ENCODE measurements at places on chromosomes 13 and 19.

GRCh38 chr19:7783991-7784423 lies 21.0 kb downstream of the CLEC4M start:
- no peak for DNase-seq

DNA sequence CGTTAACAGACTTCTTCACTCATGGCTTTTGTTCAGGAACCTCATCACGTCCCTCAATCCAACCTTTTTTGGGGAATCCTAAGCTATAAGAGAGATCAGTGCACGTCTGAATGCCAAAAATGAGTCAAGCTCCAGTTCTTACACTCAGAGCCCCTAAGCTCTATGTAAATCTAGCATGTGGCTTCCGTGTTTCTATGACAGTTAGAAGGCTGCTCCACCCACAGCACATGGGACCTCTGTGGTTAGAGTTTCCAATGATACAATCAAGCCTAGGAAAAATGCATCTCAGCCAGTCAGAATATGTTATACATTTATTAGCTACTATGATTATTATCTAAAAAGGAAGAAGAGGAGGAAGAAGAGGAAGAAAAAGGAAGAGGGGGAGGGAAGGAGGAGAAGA lies 135.9 kb downstream of the ENOX1 start:
- no peak for DNase-seq

DNA sequence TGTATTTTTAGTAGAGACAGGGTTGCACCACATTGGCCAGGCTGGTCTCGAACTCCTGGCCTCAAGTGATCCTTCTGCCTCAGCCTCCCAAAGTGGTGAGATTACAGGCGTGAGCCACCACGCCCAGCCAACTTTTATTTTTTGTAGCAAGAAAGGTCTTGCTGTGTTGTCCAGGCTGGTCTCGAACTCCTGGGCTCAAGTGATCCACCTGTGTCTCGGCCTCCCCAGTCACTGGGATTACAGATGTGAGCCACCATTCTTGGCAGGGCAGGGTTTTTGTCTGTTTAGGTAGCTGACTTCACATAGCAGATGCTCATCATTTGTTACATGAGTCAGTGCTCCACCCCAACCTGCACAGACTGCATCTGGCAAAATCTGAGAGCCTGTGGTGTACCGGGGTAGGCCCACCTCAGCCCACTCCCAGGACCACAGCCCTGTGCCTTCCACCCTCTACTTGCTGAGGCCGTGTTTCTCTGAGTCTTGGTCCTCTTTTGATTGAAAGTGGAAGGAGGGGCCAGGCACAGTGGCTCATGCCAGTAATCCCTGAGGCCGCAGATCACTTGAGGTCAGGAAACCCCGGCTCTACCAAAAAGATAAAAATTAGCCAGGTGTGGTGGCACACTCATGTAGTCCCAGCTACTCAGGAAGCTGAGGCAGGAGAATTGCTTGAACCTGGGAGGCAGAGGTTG lies 4.2 kb upstream of the TNPO2 start:
- no peak for DNase-seq

DNA sequence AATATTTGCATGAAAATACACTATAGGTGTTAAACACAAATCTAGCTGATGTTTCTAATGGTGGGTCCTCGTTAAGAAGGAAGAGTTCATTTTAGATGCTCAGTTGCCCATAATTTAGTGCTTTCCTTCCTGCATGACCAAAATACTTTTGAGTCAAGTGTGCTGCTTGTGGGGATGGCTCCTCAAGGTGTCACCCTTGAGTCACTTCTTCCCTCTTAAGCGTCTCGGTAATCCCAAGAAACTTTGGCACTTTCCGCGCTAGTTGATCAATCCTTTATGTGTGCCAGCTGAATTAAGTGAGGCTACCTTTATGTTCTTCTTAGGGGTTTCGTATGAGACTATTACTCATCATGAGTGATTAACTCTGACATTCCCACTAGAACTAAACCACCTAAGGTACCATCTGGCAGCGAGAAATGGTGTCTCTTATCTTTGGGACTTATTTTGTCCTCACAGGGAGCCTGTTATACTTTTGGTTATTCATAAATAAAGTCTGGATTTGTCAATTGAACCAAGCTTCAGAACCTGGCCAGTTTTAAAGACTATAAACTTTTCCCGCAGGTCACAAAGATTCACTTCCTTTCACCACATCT lies 106.8 kb downstream of the NHLRC3 start:
- DNase-seq: peak; percentile 61

- DNase-seq: no peak
These were observed 7.2 kb upstream of the ZNF611 start for GRCh38 chr19:52741951-52742485.

DNA sequence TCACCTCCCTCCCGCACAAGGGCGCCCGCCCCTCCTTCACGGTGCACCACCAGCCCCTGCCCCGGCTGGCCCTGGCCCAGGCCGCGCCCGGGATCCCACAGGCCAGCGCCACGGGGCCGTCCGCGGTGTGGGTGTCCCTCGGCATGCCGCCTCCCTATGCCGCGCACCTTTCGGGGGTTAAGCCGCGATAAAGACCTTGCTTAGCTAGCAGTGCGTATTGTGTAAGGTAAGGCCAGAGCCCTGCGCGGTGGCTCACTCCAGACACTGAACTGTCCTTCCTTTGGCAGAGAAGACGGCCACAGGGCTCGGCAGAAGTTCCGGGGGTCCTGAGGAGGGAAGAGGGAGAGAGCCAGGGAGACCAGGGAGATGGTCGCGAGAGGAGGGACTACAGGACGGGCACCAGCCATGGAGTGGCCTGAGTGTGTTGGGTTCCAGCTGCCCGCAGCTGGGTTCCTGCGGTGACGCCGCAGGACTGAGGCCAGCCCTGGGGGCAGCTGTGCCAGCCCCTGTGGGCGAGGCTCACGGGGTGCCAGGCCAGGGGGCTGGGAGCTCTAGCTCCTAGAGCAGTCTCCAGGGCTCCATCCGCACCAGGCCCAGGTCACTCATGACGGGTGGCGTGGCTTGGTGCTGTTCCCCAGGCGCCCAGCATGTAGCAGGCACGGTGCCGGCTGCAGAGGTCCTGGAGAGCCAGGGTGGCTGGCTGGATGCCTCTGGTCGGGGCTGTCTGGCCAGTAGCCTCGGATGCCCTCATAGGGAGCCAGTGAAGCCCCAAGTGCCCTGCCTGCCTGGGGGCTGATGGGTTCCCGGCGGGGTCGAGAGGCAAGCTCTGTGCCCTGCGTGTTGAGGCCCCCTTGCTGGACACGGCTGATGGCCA lies 7.7 kb downstream of the PLEKHJ1 start:
- DNase-seq: no peak

DNA sequence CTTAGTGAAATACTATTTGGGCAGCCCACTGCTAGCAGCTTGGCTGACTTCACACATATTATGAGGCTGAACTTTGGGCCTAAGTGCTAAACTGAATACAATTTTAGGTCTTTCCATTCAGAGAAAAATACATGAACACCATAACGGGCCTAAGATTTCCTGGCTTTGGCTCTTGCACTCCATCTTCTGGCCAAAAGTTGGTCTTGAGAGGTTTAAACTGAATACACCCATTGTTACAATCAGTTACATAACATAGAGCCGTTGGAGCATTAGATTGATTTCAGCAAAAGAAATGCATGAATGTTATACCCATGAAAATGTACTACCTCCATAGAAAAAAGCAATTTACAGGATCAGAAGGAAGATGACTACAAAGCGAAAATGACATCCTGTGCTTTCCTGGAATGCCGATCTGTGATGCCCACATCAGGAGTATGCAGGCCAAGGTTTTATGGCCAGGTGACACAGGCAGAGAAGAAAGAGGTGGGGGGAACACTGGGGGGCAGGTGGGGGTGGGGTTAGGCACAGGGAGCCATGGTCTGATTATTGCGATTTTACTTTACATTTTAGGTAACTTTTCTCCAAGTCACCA lies 11.1 kb upstream of the SHISA2 start:
- peak; percentile 38 for DNase-seq

- DNase-seq: no peak
These were observed 80.1 kb downstream of the DCLK1 start for GRCh38 chr13:36051082-36051481.

DNA sequence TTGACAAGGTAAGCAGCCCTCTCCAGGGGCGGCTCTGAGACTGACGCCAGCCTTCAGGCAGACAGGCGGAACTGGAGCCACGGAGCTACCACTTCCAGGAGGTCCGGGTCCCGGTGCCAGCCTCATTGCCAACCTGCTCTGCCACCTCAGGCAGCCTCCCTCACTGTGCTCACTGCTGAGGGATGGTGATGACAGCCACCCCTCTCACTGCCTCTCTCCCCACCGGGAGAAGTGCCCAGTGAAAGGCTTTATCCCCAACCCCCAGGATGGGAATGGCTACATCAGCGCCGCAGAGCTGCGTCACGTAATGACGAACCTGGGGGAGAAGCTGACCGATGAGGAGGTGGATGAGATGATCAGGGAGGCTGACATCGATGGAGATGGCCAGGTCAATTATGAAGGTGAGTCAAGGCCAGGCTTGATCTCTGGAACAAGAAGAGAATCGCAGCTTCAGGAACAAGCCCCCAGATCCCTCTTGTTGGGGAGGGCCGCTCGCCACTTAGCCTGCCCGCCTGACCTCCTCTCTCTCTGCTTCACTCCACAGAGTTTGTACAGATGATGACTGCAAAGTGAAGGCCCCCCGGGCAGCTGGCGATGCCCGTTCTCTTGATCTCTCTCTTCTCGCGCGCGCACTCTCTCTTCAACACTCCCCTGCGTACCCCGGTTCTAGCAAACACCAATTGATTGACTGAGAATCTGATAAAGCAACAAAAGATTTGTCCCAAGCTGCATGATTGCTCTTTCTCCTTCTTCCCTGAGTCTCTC lies 7.6 kb downstream of the CALM3 start:
- DNase-seq: peak; percentile 2

GRCh38 chr13:111877906-111878305 lies 189.0 kb upstream of the SOX1 start:
- no peak for DNase-seq

DNA sequence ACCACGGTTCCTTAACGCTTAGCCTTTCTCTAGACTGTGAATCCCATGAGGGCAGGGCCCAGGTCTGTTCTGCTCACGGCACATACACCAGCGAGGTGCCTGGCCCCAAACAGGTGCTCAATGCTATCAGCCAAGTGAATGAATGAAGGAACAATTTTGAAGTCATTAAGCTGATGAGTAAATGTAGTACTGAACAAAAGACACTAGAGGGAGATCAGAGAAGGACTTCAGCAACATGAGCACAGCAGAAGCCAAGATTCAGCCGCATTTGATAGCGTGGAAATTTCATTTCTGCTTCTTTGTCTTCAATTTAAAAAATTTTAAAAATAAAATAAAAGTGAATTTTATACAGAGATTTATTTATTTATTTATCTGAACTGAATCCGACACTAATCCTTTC lies 20.1 kb upstream of the MYO16 start:
- no peak for DNase-seq

DNA sequence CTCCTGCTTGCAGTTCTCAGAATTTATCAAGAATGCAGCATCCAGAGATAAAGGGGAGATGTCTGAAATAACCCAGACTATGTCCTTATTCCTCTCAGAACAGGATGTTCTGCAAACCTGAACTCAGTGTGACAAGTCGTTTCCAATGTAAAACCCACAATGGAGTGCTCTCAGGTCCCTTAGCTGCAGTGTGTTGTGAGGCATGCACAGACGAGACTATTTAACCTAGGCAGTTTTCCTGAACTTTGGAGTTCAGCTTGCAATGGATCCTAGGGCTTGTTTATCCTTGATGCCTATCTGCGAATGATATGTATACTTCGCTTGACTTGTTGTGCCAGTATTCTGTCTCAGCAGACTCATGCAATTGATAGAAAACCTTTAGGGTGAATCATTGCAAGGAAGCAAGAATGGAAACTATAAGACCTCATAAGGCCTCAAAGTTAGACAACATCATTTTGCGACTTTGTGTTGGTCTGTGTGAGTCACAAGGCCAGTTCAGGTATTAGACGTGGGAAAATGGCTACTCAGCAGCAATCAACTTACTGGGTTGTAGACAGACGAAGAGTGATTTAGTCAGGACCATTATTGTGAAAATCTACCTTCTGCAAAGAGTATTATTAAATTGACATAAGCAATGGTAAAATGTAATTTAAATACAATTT lies 2439.9 kb upstream of the PCDH20 start:
- no peak for DNase-seq

GRCh38 chr19:7421941-7422744 lies 66.7 kb downstream of the PEX11G start:
- no peak for DNase-seq

- no peak for DNase-seq
These were observed 649 bp downstream of the TMEM91 start for GRCh38 chr19:41376998-41377365.

GRCh38 chr19:7867092-7867844 lies 6.9 kb downstream of the PRR36 start:
- DNase-seq: no peak

- DNase-seq: no peak
These were observed 25.1 kb downstream of the CPB2 start for GRCh38 chr13:46079770-46080169.

DNA sequence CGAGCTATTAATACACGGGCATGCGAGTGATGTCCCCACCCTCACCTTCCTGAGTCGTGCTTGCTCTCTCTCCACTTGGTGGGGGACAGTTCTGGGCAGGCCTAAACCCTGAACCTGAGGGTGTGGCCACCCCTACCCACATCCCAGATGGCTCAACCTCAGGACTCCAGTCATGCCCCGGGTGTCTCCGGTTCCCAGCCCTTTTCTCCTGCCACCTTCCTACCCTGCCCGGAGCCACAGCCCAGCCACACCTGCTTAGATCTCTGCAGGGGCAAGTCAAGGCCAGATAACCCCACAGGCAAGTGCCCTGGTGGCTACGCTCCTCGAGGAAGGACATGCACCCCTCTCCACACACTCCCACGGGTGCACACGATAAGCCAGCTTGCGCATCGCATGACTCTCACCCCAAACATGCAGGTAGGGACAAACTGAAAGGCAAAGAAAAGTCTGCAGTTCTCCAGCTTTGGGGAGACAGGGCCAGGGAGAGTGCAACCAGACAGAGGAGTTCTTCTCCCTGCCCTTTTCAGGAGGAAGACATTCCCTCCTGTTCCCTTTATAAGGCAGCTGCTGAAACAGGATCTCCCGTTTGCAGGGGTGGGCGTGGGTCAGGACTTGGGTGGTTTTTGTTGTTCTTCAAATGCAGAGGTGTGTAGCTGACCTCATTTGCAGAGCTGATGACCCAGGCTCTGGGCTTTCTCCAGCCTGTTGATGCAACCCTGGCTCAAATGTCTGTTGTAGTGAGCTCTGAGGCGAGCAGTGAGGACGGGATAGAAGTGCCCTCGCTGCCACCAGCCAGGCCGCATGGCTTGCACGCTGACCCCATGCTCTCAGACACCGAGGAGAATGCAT lies 88.6 kb downstream of the DPF1 start:
- no peak for DNase-seq

- DNase-seq: no peak
These were observed 77.5 kb upstream of the PEG3 start for GRCh38 chr19:56917998-56918397.

DNA sequence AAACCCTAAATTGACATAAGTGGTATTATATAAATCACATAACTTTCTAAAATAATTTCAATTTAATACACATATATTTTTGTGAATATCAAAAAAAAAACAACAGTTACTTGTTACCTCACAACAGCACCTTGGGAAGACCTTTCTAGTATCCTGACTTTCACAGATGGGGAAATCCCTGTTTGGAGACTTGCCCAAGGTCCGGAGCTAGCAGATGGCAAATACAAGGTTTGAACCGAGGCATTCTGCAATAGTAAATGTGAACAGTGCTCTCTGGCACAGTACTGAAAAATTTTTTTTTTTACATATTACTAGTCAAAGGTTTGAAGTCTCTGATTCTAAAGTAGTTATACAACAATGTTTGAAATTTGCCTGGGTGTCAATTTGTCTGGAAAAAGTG lies 104.5 kb downstream of the SUCLA2 start:
- no peak for DNase-seq
